ENCODE measurements at places on chromosomes 3 and 15.
A peak's percentile ranks its signal among the peaks of the same experiment; 100 is the strongest.

DNA sequence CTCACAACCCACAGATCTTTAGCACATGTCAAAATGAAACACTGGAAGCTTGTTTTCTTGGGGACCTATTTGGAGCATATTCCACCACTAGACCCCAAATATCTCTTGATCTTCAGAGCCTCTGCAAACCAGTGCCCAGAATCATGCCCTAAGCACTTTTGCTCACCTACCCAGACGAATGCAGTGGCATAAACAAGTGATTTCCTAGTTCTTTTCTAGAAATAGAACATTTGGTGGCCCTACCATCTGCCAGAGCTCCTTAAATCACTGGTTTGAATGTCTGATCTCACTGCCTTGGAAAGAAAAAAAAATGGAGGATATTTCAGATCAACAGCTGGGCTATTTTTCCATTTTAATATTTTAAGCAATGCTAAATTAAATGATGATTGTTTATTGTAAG lies 5.3 kb downstream of the ZIC4 start:
- DNase-seq, result no peak

DNA sequence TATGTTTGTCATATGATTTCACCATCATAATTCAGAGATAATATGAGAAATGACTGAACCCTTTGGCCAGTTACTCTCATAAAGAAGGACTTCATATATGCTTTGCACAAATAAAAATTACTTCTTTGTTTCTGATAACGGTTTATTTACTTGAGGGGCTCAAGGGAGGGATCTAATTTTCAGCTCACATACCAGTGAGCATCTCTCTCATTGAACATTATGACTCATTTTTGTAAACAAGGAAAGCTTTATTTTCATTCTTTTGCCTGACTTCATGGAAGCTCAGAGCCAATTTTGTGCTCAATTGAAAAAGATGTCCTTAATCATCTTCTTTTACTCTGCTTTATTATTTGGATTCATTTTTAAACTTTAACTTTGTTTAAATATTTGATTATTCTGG lies 5.8 kb downstream of the NLGN1 start:
- no peak for DNase-seq

GRCh38 chr3:87167628-87168456 lies 59.3 kb upstream of the CHMP2B start:
- peak; percentile 49 for DNase-seq

- DNase-seq, result peak; percentile 24
These were observed 53.1 kb downstream of the SLC4A7 start for GRCh38 chr3:27431116-27431515.

- no peak for DNase-seq
These were observed 165.1 kb downstream of the LSAMP start for GRCh38 chr3:116280130-116280740.

GRCh38 chr3:142958707-142959106 lies 4.8 kb downstream of the PAQR9 start:
- no peak for DNase-seq

All from mesendoderm (in vitro differentiated cells).